DND-41 (cell line): ENCODE measurements at places on chromosomes 3 and 15.

GRCh38 chr15:95812491-95812890 is 518.0 kb upstream of the NR2F2 start:
- no peak for DNase-seq

DNA sequence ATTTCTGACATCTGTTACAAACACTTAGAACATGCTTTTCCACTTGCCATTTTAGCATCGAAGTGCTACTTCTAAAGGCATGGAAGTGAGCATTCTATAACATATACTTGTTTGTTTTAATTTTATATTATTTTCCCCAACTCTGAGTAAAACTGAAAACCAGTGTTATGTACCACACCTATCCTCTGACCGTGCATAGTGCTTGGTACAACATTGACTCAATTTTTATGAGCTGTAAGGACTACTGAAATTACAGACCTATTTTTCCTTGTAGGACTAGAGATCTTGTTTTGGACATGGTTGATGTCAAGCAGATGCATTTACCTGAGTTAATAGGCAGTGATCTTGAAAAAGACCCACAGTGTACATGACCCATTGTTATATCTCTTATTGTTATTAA is 51.5 kb upstream of the CCNB2 start:
- DNase-seq, result no peak

DNA sequence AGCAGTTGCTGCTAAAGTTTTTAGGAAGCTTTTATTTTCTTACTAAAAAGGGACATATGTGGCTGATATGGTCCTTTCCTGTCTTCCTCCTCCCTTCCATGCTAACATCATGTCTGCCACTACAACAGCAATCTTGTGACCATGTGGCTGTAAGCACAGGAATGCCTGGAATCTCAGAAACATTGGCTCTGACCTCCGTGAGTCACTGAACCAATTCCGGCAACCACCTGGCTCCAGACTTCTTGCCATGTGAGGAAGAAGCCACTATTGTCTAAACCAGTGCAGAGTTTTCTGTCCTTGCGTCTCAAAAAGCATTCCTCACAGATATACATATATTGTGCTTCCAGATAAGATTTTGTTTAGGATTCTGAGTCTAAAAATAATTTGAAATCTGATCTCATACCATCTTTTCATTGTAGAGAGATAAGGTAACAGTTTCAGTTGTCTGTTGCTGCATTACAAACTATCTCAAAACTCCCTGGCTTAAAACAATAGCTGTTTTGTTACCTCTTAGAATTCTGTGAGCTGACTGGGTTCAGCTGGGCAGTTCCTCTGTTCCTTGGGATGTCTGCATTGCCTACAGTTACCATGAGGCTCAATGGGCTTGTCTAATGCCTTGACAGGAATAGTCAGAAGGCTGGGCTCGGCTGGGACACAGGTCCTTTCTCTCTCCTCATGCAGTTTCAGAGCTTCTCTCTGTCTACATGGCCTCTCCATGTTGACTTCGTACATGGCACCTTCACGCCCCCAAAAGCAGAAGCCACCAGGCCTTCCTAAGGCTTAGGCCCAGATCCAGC is 77.3 kb upstream of the MAGI1 start:
- DNase-seq, result no peak

DNA sequence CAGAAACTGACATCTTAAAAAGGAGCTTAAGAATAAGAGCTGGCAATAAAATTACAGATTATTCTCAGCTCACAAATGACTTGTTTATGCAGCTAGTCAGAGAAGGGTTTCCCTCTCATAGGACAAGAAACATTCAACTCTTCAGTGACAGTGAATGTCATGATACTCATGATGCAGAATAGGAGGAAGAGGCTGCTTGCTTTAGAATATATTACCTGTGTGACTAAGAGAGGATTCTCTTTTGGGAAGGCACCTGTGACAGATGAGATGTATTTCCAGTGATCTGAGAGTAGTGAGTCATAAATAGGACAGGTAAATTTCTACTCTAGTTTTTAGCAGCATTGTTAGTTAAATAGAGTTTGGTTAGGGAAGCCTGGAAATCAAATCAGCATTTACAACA is 39.9 kb downstream of the RASA2 start:
- no peak for DNase-seq

DNA sequence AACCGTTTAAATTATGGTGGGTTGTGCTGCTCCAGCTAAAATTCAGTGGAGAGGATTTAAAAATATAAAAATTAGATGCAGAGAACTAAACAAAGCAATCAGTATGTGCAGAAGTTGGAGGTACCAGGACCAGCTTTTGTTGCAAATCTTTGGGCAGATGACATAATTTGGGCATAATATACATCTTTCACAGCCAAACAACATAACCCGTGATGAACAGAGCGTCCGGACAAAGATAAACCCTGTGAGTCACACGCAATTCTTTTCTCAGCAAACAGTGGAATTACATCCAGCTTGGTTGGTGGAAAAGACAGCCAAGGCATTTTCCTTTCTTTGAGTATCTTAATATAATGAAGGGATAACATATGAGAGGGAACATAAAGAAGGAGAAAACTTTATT is 419.4 kb upstream of the ADAMTS9 start:
- DNase-seq, result no peak

- no peak for DNase-seq
Observed at GRCh38 chr3:129131465-129132088, 10.0 kb upstream of the RAB43 start.

GRCh38 chr15:92505611-92506010 is 111.9 kb downstream of the ST8SIA2 start:
- DNase-seq, result no peak

- no peak for DNase-seq
Observed at GRCh38 chr3:45773072-45773471, 23.3 kb downstream of the SLC6A20 start.

DNA sequence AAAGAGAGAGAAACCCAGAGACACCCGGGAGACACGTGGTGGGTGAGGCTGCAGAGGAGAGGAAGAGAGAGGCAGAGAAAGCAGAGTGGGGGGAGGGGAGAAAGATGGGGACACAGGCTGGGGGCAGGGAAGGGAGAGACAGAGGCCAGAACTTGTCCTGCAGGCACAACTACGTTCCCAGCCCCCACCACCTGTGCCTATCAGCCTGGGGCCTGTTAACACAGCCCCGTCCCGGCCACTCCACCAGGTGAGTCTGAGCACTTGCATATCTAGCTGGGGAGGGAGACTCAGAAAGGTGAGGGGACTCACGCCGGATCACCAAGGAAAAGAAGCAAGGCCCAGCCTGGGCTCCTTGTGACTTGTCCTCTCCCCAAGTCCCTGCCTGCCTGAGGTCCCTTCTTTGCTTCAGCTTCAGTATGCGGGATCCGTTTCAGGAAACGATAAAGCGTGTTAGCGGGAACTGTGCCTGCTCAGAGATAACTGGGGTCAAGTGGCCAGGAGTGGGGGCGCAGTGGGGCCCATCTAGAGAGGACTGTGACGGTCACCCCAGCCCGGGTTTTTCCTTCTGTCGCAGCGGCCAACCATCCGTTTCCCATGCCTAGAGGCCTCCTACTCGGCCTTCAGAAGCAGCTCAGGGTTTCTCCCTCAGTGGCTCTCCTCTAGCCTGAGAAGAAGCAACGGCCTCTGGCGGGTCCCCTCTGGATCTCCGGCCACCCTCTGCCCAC is 10.3 kb downstream of the LINGO1 start:
- no peak for DNase-seq

- no peak for DNase-seq
Observed at GRCh38 chr3:13338231-13338630, 81.9 kb downstream of the NUP210 start.

DNA sequence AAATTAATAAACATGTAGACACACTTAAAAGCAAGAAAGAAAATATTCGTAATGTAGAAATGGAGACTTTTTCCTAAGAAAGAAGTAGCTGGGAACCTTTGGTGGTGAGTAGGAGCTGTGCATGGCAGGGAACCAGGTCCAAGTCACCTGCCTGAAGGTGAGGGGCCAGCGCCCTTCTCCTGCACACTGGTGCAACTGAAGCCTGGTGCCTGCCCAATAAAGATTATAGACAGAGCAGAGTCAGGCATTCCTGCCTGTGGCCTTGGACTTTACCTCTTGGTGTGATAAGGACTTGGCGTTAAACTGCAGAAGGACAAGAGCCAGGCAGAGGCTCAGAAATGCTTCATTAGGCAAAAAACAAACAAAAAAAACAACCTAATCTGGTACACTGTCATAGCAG is 14.2 kb downstream of the CFAP91 start:
- DNase-seq, result no peak

DNA sequence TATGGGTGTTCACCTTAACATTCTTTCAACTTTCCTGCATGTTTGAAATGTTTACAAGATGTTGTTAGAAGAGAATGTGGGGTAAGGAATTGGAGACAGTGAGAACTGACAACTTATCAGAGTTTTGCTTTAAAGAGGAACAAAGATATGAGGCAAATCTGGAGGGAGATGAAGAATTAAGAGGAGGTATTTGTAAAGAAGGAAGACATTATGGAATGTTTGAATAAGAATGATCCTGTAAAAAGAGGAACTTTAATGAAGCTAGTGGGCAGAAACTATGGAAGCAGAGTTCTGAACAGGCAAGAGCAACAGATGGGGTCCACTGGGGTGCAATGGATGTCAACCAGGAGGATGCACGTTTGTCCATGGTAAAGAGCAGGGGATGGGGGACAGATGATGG is 27.7 kb downstream of the PLD1 start:
- no peak for DNase-seq
